LoVo (cell line): ENCODE measurements at places on chromosomes 11 and 22.

- DNase-seq: no peak
Measured at GRCh38 chr11:110948112-110948511, 235.9 kb upstream of the ARHGAP20 start.

DNA sequence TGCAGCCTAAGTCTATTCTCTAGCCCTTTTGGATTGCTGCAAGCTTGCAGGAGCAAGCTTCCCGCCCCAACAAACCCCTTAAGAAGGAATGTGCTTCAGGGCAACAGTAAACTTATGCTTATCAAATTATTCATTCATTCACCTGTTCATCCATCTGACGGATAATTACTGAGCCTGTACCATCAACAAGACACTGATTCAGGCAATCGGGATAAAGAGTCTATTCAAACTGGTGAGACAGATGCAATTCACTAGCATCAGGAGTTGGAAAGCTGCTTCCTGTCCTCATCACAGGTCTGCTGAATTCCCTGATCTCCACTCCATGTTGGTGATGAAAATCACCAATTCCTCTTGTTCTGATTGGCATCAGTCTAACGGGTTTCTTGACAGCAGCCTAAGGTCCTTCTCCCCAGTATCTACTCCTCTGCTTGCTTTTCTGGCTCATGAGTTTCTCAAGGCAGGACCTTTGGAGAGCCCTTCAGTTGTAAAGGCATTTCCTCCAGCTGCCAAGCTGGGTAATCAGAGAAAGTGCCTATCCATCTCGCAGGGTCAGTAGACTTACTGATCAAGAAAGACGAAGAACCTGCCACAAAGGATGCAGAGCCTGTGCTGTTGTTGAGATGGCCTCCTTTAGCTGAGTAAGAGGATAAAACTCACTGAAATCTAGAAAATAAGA, 429.0 kb upstream of the SYN3 start:
- no peak for DNase-seq

- no peak for DNase-seq
Measured at GRCh38 chr11:57432714-57433163, 5.8 kb upstream of the SLC43A3 start.

DNA sequence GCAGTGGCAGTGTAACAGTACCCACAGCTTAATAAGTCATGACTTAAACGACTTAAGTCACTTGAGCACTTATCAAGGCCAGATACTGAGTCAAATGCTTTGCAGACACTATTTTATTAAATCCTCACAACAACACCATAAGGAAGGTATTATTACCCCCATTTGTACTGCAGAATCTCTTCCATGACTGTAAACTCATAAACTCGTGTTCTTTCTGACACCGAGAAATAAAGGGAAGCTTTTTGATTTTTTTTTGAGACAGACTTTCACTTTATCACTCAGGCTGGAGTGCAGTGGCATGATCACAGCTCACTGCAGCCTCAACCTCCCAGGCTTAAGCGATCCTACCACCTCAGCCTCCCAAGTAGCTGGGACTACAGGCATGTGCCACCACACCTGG, 103.8 kb downstream of the ABTB2 start:
- DNase-seq: no peak

- DNase-seq: no peak
Measured at GRCh38 chr11:13321431-13321830, 43.8 kb downstream of the BMAL1 start.

- no peak for DNase-seq
Measured at GRCh38 chr11:102449651-102450570, 2.7 kb downstream of the TMEM123 start.

DNA sequence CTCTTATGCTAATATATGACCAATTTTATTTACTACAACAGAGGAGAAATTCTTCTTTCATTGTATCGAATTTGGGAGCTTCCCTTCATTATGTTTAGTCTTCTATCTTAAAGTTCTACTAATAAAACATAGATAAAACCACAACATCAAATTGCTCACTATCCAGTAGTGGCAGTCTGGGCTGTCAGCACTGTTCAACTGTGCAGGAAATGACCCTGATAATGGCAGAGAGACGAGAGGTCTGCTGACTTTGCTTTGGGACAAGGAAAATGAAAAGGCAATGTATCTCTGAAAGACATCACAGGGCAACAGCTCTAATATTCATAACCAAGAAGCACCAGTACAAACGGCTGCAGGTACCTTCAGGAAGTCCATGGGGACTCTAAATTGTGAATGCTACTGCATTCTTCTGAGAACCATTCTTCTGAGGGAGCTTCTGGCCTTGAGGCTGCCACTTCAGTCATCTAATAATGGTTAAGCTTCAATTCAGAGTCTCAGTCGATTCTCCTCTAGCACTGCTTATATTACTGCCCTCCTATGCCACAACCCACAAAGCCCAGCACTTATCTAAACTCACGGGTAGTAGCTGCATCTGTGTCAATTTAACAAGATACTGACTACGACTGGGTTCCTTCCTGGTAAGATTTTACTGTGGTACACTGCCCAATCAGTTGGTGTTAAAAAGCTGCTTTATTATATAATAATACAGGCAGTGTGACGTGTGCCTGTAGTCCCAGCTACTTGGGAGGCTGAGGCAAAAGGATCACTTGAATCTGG, 44.2 kb downstream of the CKAP5 start:
- DNase-seq: no peak

GRCh38 chr11:41498726-41499125, 39.3 kb upstream of the LRRC4C start:
- DNase-seq: no peak

- DNase-seq: no peak
Measured at GRCh38 chr11:83069441-83070043, 2.2 kb downstream of the RAB30 start.

DNA sequence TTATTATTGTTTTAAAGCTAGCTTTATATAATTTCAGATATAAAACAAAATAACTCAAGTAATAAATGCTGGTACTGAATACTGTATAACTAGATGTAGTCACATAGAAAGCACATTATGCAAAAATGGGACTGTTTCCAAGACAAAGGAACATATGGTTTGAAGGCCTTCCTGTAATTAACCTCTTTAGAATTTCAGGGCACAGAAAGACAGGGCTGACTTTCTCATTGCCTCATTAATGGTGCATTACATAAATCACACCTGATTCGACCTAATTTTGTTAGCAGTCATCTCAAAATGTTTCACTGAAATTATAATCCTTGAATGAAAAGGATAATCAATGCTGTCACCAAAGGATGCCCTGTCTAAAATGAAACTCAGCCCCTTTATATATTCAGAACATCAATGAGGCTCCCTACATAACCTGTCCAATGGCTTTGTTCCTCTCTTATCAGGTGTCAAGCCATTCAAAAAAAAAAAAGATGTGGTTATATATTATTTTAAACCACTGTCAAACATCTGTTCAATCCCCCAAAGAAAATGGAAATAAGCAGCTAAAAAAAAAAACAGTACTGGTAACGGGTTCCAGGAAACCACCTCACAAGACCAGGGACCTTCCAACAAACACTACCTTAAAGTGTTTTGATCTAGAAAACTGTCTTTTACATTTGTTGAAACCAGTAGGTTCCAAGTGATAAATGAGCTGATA, 77.4 kb downstream of the FAM168A start:
- DNase-seq: no peak

GRCh38 chr11:95768521-95768920, 21.1 kb downstream of the FAM76B start:
- DNase-seq: no peak

DNA sequence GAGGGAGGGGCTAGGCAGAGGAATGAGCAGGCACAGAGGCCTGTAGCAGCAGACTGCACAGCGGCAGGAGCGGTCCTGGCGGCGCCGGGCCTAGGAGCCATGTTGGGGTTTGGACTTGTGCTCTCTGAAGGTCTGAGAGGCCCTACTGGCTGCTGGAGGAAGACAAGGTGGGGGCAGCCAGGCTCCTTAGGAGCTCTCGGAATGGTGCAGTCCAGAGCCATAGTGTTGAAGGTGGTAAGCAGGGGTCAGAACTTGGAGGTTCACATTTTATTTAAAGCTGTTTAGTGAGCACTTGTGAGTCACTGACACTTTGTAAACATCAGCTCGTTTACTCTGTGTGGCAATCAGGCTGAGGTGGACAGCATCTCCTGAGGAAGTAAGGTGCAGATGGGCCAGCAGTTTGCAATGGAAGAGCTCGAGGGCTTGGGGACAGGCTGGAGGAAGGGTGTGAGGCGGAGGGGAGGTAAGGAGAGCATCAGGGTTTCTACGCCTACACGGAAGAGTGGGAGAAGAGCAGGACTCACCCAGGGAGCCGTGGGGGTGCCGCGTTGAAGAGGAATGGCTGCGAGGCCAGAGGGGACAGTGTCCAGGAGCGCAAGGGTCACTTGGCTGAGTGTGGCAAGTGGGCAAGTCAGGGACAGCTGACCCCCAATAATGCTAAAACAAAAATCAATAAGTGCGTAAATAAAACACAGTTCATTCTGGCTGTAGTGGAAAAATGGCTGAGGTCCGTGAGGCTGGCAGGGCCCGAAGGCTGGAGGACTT, 10.0 kb upstream of the TMEM191C start:
- DNase-seq: no peak

- DNase-seq: no peak
Measured at GRCh38 chr11:3857628-3858027, 2.2 kb downstream of the STIM1 start.

DNA sequence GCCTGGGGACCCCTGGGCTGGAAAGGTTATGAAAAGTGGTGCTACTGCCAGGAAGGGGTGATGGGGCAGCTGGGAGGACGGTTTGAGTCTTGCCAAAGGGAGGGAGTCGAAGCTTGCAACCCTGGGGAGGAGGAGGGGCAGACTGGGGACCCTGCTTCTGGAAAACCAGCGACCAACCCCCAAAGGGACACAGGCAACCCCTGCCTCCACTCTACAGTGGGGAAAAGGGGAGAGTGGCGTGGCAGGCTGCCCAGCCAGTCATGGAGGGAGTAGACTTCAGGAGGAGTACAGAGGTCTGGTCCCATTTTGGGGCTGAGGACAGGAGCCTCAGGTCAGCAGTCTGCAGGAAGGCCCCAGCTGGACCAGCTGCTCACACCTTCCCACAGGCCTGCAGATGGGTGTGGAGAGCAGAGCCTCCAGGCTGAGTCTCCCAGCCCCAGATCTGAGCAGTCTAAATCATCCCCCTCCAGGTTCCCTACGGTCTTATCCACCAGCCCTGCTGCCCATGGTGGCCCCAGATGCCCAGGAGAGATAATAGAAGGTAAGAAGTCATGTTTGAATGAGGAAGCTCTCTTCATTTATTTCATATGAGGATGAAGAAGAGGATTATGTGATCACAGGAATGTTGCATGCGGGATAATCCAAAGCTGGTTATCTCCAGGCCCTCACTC, 3.3 kb downstream of the DDT start:
- no peak for DNase-seq

DNA sequence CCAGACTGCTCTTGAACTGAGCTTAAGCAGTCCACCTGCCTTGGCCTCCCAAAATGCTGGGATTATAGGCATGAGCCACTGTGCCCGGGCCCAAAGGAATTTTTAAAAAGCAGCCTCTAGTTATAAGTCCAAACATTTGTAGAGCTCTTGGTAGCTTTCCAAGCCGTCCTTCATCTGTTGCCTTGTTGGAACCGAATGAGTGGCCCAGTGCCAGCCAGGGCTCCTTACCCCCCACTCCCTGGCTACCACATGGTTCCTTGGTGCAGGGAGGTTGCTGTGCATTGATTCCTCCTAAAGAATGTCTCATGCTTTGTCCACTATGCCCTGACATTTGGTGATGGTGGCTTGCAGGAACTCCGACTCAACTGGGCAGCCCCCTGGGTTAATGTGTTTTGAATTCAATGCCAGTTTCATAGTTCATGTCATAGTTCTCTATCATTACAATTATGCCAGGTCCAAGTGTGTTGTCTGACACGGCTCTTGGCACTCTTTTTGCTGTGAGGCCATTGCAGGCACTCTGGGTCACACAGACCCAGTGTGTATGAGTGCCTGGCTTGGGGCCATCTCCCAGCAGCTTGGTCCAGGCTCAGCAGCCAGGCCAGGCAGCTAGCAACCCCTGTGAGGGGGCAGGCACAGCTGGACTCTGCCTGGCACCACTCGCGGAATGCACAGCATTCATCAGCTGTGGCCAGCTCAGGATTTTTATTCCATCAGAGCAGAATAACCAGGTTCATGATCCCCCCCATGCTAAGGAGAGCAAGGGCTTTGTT, 13.3 kb upstream of the MICALL1 start:
- no peak for DNase-seq

DNA sequence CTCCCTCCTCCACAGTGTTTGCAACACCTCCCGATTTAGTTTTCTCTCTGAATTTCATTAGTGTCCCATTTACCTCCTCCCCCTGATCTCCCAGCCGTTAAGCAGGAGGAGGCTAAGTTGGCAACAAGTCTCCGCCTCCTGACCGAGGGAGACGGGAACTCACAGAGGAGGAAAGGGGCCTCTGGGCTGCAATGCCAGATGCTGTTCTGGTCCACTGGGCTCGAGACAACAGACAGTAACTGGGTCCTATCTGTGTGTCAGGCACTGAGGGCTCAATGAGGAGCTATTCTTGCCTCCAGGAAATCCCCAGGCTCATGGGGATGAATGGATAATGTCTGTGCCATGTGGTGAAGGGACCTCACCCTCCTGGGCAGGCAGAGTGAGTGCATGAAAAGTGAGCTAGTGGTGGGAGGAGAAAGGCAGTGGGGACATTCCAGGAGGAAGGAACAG, 228.1 kb downstream of the TENM4 start:
- no peak for DNase-seq

DNA sequence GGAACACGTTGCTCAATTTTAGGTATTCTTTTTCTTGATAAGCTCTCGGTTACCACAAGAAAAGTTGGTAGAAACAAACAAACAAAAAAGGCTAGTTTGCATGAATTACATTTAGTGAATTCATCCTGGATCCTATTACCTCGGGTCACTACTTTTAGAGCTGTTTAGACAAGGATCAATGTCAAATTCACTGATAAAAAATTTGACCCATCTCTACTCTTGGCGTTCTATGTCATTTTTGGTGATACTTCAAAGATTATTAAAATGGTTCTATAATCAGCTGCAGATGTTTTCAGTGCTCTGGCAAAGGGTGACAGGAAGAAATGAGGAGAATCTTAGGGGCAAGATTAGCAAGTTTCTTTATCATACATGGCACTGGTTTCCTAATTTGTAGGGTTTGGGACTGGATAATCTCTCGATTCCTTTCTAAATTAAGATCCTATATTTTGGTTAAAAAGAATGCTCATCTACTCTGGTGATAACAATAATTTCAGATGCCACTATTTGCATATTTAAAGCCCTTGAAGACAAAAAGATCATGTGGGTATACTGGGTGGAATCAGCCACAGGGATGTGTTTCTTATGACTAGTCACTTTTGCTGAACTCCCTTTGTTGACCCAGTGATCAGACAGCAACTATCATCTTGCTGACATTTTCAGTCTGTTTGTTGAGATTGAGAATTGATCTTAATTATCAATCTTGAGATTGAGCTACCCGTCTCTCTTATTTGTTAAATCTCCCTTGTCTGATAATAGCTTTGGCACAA, 442.9 kb downstream of the AASDHPPT start:
- DNase-seq: no peak

DNA sequence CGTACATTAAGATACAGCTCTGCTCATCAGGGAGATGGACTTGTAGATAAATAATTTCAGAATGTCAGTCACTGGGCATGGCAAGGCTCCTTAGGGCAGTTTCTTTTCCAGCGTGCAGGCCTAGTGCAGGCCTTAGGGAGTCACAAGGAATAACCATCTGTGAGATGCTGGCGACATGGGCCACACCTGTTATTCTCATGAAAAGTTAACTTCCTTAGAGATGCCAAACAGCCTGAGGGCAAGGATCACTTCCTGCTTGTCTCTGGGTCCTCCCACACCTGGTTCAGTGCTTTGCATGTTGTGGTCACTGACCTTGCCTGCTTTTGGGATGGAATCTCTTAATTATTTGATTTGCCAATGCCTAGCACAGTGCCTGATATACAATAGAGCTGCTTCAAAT, 70.6 kb downstream of the ST3GAL4 start:
- DNase-seq: no peak

GRCh38 chr11:45161252-45162063, 15.0 kb downstream of the PRDM11 start:
- DNase-seq: no peak
